ENCODE measurements at places on chromosomes 11 and 22.
A peak's percentile ranks its signal among the peaks of the same experiment; 100 is the strongest.

- DNase-seq, result no peak
Measured at GRCh38 chr22:38869663-38870062, 2.4 kb downstream of the CBX6 start.

GRCh38 chr22:46696229-46696518, 41.9 kb downstream of the CERK start:
- DNase-seq, result no peak

DNA sequence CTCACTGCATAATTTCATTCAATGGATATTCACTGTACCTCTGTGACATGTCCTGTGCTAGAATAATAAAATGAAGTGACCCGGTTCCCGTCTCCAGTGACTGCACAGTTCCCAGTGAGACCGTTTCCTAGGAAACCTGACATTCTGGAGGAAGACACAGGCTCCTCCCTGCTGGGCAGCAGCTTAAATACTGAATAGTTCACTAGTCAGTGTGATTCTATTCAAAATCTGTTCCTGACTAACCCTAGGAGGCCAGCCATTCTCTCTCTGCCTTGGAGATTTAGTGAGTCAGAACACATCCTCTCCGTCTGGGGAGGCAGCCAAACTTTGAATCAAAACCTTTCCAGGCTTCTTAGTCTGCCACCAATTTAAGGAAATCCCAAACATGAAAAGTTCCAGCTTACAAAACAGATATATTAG, 11.3 kb downstream of the TRIM66 start:
- no peak for DNase-seq

- no peak for DNase-seq
Measured at GRCh38 chr22:21643533-21644357, 1.6 kb downstream of the SDF2L1 start.

DNA sequence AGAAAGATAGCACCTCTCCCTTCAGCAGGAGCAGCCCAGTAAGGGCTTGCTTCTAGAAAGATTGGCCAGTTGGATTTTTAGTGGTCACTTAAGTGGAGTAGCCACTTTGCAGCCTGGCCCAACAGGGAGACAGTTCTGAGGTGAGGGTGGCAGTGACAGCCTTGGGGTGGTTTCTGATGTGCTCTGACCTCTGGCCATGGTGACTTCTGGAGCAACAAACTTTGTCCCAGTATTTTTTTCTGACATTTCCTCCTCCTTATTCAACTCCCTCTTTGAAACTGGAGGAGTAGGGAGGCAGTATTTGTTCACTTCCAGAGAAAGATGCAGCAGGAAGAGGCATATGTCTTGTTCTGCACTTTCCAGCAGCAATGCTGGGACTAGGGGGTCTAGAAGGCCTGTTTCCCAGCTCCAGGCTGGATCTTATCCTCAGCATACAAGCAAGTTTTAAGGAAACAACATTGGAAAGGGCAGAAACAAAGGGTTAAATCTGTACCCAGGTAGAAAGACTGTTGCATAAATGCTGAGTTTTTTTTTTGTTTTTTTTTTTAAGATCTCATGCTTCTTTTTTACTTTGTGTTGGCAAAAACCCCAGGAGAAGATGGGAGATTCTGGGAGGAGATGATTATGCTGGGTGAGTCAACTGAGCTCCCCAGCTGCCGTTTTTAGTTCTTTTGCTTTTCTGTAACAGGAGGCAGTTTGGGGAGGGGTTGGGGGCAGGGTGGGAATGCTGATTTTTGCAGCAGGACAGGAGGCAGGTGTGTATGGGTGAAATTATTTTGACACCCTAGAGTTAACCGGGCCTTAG, 37.2 kb downstream of the RCOR2 start:
- DNase-seq, result no peak

DNA sequence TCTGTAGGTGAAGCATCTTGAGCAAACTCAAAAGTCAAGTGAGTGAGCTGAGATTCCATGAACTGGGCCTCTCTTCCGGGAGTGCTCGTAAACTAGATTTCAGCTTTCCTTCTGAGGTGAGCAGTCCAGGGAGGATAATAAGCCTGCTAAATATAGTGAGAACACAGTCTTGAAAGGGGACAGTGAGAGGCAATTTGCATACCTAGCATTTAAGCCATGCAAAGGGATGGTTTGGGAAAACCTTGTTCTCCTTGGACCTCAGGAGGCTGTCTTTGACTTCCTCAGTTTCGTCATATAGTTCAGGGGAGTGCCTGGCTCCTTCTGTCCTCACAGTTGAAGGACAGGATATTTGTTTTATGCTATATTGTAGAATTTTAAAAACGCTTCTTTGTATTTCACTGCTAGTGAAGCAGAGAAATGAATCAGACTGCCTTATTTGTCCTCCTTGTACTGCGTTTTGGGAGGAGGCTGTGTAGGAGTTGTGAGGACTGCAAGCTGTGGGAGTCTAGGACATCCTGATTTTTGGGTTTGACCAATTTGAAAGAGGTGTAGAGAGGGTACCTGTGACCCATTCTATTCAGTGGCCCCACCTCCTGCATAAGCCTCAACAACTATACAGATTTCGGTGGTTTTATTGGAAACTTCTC, 11.0 kb upstream of the SORL1-AS1 start:
- peak; percentile 50 for DNase-seq
